LHCN-M2 (cell line): ENCODE measurements at places on chromosomes 3 and 15. TPM values are rescaled to one million over a fixed set of nuclear protein-coding genes. Genes with fewer than 3 reads are reported as not detected.

- DNase-seq, result no peak
Measured at GRCh38 chr3:14433106-14433505, 30.7 kb downstream of the SLC6A6 start.

CD80 gene
- not detected in 2 replicates for total RNA-seq

GRCh38 chr15:89490814-89491315 is 5.5 kb downstream of the RHCG start:
- no peak for DNase-seq

EIF2B5 gene
- total RNA-seq, result 35.4 and 40.8 TPM in 2 replicates

GRCh38 chr3:190497811-190498210 is 16.1 kb upstream of the IL1RAP start:
- DNase-seq, result peak; percentile 87

KIF9 gene
- 2.2 and 5.7 TPM in 2 replicates for total RNA-seq

- DNase-seq, result no peak
Measured at GRCh38 chr3:3799173-3800079, at the start of gene LRRN1. Gene LRRN1, plus strand, starts transcription at chr3:3799431. Its CDS starts 45,211 bp downstream, at chr3:3844642.

LDHAL6B gene
- total RNA-seq, result not detected in 2 replicates

GRCh38 chr3:95514260-95514659 is 1300.1 kb upstream of the EPHA6 start:
- no peak for DNase-seq

GRCh38 chr15:42908538-42908937 is 12.0 kb downstream of the TTBK2 start:
- DNase-seq, result no peak

DNA sequence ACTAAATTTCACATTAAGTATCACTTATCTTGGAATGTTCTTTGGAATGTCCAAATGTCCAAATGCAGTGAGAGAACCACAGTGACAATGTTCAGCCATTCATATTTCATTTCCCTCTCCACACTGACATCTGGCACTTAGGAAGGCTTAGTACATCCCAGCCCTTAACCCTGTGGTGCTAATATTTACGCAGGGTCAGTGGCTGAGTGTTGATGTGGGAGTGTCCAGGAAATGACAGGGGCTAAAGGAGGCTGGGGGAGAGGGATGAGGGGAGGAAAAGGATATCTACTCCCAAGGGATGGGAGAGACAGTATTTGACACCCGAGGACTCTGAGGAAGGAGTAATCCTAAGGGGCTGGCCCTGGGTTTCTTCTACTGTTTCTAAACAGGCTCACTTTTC is 14.1 kb upstream of the CCR4 start:
- DNase-seq, result peak; percentile 14

MAGEF1 gene
- total RNA-seq, result 49.2 and 53.7 TPM in 2 replicates

MKRN3 gene
- 5.2 and 6.5 TPM in 2 replicates for total RNA-seq

- peak; percentile 89 for DNase-seq
Measured at GRCh38 chr3:122793568-122794416, at the start of gene HSPBAP1. Gene HSPBAP1, minus strand, starts transcription at chr3:122793831. Its CDS starts 151 bp downstream, at chr3:122793680.

DNA sequence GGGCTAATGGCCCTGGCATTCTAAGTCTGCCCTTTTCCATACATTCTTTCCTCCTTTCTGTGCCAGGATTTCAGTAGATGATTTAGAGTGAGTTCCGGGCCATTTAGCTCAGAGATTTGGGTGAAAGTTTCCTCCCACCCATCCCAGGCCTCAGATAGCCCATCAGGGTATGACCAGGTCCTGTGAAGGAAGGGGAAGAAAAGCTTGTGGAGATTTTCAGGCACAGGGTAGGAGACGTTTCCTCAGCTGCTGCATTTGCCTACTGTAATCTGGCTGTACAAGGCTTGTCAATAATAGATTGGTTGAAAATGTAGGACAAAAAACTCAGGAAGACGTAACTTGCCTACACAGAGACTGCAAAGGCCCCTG is 63.2 kb upstream of the BCL6 start:
- DNase-seq, result no peak

DNA sequence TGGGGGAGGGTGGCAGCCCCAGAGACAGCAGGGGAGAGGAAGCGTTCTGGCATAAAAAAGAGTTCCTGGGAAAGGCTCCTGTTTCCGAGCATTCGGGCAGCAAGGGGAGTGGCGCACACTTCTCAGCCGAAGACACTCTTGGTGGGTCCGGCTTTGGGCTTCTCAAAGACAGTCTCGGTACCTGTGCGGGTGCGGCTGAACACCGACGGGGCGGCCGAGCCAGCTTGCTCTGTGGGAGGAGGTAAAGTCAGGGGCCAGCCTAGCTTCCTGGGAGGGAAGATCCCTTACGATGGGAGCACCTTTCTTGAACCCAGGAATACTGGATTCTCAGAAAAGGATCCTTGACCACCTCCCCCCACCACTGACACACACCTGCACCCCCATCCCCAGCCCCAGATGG is 1.6 kb downstream of the MUSTN1 start:
- no peak for DNase-seq

GRCh38 chr15:23854203-23854911 is 167.3 kb upstream of the NDN start:
- DNase-seq, result no peak

DNA sequence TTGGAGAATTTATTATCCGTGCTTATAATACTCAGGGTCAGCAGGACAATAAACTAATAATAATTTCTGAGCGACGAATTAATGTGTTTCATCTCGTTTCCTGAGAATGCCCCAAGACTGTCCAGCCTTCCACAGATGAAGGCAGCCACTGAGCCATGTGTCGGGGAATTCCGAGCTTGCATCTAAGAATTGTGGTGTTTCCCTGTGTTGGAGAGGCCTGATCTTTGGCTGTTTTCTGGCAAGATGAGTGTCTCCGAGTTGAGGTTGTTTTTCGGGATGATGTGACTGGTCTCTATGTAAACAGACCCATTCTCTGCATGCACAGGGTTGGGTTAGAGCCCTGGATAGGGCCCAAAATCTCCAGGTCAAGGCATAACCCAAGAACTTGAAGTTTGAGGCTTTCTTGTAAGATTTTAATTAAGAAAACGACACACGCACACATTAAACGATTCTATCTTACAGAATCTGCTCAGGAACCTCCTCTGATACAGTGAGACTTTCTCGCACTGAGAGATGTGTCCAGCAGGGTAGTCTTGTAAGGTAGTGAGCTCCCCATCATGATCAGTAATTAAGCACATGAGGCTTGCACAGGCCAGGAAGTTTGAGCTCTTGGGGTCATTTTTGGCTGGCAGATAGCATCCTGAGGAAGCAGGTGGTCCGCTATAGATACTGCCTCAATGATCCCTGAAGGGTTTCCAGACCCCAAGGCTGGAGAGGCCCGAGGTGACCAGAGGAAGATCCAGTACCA is 14.4 kb downstream of the FGD5 start:
- no peak for DNase-seq

GRCh38 chr3:55564726-55565125 is 77.6 kb upstream of the WNT5A start:
- DNase-seq, result no peak

DNA sequence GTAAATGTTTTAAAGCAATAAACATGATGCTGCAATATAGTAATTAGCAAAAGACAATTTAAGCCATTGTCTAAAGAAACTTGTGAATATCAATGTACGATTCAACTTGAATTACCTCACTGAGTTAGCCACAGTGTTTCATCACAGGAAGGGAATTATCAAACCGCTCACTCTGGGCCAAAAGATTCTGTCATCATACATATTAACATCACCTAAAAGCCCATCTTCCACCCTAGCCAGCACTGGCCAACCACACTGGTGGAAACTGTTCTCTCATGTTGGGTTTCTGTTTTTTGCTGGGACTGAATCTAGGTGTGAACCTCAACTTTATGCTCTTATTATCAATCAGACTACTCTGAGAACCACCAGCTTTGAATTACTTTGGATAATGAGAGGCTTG is 497.7 kb upstream of the THBS1 start:
- no peak for DNase-seq

DNA sequence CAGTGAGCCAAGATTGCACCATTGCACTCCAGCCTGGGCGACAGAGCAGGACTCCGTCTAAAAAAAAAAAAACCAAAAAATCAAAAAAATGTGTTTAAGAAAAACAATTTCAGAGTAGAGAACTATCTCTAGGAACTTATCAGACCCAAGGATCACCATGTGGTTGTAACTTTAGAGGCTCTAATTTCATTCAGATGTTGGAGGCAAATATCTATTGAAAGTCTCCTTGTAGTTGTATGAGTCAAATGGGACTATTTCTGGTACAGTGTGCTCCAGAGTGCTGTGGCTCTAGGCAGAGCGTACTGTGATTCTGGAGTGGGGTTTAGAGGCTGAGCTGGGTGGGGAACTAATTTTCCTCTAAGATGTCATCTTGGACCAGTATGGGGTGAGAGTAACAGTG is 398.7 kb downstream of the SHQ1 start:
- no peak for DNase-seq

HRG gene
- 0.06 TPM in 1 of 2 replicates, not detected in the other for total RNA-seq

DNA sequence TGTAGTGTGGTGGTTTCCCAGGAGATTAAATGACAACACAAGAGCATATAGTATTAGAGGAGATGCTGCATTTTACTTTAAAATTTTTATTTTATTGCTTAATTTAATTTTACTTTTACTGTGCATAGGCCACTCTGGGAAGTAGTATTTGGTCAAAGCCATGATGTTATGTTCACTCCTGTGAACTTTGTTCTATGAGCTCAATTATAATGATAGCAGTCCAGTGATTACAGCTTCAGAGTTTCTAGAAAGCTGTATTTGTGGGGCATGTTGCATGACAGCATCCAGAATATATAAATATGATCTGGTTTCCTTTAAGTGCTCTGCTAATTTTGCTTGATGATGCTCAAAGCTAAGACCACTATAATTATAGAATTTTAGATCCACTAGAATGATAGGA is 338.6 kb downstream of the NSUN3 start:
- DNase-seq, result no peak

GRCh38 chr3:119352863-119353527 is 58.8 kb downstream of the ARHGAP31 start:
- DNase-seq, result peak; percentile 61

DNA sequence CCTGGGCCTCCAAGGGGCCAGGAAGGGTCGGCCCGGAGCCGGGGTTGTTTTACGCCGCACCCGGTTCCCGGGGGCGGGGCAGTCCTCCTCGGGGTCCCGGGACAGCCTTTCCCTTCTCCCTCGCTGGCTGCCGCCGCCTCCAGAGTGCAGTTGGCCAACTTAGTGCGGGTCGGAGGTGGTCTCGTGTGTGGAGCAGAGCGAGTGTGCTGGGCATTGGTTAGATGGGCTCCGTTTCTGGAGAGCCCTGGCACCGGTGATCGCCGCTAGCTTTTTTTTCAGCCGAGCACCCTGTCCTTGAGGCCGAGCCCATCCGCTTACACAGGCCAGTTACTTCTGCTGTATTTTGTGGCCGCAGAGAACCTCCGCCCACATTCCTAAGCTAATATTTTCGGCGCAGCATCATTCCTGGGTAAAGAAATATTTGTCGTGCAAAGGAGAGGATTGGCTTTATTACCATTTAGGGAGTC is 585 bp downstream of the KIF23 start:
- DNase-seq, result peak; percentile 91

EXD1 gene
- total RNA-seq, result not detected in 2 replicates

- peak; percentile 65 for DNase-seq
Measured at GRCh38 chr3:86958534-86958933, 32.4 kb downstream of the VGLL3 start.

ST3GAL6 gene
- 0.63 and 3.8 TPM in 2 replicates for total RNA-seq

GPR149 gene
- total RNA-seq, result not detected in 2 replicates

GRCh38 chr3:70110066-70110465 is 110.5 kb downstream of the SAMMSON start:
- DNase-seq, result no peak

DNA sequence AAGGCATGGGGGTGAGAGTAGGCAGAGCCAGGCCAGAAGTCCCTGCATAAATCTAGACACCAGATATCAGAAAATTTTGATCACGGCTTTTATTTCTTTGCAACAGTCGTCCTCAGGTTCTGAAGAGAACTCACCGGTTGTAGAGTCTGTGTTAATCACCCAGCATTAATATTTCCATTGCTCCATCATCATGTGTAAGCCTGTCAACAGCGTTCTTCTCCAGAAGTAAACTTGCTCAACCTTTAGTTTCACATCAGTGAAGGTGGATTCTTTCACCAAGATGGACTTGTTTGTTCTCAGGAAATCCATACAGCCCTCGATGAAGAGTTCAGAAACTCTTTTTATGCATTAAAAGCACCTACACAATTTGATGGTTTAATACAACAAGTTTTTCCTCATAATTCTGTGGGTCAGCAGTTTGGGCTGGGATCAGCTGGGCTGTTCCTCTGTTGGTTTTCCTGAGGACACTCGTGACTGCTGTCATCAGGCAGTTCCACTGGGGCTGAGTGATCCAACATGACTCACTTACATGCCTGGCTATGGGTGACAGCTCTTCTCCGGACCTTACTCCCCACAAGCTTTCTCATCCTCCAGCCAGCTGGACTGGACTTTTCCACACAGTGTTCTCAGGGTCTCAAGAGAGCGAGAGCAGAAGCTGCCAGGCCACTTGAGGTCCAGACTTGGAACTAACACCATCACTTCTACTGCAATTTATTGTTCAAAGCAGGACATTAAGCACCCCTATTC is 303.4 kb downstream of the ZNF621 start:
- DNase-seq, result peak; percentile 83

LMAN1L gene
- total RNA-seq, result 0.06 TPM in 1 of 2 replicates, not detected in the other

- DNase-seq, result no peak
Measured at GRCh38 chr3:143349455-143349854, 229.9 kb downstream of the CHST2 start.

- DNase-seq, result no peak
Measured at GRCh38 chr15:42503825-42504224, 8.4 kb downstream of the SNAP23 start.

- DNase-seq, result no peak
Measured at GRCh38 chr3:184805351-184806038, 6.5 kb upstream of the VPS8 start.
